ENCODE measurements at places on chromosomes 7 and 10.

- DNase-seq = no peak
These were observed 514 bp upstream of the GAD2 start for GRCh38 chr10:26215935-26216584.

DNA sequence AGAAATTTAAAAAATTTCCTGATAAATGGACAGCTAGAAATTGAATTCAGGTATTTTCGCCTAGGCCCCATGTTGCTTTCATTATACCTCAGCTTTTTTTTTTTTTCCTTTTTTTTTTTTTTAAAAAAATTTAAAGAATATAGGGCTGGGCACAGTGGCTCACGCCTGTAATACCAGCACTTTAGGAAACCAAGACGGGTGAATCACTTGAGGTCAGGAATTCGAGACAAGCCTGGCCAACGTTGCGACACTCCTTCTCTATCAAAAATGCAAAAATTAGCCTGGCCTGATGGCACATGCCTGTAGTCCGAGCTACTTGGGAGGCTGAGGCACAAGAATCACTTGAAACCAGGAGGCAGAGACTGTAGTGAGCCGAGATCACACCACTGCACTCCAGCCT lies 334.0 kb downstream of the SORCS1 start:
- DNase-seq = no peak

GRCh38 chr7:117274951-117275350 lies 47.9 kb downstream of the WNT2 start:
- DNase-seq = no peak

GRCh38 chr10:99975942-99976809 lies 33.6 kb downstream of the DNMBP start:
- DNase-seq = no peak

DNA sequence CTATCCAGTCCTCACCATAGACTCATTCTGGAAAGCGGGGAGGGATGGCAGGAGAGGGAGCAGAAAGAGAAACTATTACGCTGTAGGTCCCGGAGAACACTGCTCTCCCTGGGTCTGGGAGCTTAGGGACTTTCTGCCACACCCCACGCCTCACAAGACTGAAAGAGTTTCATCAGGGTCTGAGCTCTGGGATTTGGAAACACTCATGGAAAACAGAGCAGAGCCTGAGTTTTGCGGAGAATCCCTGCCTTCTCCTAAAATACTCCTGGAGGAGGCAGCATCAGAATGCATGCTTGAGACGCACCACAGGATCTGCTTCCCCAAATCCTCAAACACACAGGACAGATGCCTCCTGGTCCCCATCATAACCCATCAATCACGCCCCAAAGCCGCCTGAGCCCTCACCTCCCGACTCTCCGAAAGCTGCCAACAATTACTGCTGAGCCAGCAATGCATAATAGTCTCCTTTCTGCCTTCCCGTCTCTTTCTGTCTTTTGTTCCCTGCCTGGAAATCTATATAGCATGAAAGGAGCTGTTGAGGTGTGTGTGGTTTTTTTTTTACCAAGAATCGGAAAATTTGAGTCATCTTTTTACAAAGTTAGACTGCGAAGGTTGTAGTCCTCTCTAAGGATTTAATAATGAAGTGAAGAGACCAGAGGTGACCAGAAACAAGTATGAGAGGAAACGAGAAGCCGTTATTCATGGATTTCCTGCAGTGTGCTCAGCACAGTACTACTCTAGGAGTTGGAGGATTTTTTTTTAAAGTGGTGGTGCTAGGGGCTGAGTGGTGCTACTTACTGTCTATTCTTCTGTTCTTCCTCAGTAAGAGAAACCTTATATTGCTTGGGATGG lies 37.7 kb downstream of the ASB13 start:
- no peak for DNase-seq

DNA sequence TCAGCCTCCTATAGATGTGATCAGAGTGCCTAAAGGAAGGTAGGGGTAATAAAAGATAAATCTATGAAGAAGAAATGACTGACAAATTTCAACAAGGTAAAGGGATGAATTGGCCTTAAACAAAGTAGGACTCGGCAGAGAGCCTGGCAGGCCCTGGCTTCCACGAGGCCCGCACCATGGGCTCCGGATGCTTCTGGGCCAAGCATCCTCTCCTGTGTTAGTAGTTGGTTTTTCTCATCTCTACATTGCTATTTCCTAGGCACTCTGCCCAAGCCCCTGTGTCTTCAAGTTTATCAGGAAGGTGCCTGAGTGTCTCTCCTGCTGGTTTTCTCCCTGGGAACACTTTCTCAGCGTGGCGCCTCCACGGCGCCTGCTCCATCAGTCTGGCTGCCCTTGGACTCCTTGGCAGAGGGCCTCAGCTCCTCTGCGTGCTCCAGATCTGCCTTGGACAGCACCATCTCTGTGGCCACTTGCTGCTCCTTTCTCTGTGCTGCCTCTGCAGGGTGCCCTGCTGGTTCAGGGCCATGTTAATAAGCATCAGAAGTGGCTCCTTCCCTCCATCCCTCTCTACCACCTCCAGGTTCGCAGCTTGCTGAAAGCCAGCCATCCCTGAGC lies 413.3 kb upstream of the DPP6 start:
- DNase-seq = no peak

GRCh38 chr10:66746711-66747110 lies 179.1 kb upstream of the LRRTM3 start:
- DNase-seq = no peak

DNA sequence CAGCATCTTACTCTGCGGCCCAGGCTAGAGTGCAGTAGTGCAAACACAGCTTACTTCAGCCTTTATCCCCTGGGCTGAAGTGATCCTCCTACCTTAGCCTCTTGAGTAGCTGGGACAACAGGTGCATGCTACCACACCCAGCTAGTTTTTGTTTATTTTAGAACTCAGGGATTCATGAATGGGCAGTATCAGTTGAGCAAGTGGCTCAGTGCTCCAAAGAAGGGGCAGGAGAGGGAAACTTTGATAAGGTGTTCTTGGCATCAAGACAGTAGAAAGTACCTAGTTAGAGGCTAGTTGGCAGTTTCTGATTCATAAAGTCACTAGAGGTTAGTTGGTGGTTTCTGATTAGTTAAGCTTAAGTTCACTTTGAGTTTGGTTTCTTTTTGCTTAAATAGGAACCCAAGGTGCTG lies 18.4 kb downstream of the TRIM24 start:
- DNase-seq = no peak

DNA sequence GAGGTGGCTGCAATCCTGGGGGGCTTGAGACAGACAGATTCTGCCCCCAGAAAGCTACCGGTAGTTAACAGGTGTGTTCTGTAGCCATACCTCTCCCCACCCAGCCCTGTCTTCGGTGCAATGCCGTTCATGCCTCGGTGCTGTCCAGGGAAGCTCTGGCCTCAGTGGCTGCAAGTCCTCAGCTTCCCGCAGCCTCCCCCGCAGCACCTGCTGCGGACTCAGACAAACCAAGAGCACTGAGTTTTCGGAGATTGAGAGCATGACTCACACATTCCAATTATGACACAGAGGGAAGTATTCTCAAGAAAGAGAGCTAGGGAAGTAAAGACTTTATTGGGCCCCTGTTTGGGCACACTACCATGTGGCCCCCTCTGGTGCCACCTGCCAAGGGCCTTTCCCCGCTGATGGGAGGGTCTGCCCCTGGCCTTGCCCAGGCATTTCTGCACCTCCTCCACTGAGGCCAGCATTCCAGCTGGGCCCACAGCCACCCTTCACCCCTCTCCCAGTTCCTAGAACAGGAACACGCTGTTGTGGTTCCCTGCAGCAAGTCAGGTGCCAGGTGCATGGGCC lies 30.2 kb upstream of the EZH2 start:
- no peak for DNase-seq

- DNase-seq = no peak
These were observed 184.0 kb upstream of the LYZL1 start for GRCh38 chr10:29104661-29105399.

GRCh38 chr7:144866189-144866588 lies 30.3 kb upstream of the TPK1 start:
- no peak for DNase-seq

DNA sequence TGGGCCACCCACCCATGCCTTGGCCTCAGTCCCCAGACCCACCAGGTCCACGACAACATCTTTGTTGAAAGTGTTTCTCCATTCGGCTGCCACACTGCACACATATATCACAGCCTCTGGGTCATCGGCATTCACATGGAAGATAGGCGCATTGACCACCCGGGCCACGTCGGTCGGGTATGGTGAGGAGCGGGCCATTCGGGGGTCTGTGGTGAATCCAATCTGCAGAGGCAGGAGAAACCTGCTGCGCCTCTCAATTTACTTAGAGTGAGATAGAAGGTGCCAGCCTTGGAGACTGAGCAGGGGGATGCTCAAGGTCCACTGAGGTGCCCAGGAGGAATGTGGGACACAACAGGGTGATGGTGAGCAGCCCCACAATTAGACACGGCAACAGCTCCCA lies 16.4 kb downstream of the OGDHL start:
- DNase-seq = no peak
